ENCODE measurements at places on chromosomes 6 and 20. TPM values are rescaled to one million over a fixed set of nuclear protein-coding genes. Genes with fewer than 3 reads are reported as not detected.

GRCh38 chr6:15713325-15713724 lies 50.5 kb upstream of the DTNBP1 start:
- no peak for DNase-seq

CST2 gene
- total RNA-seq = not detected

GRCh38 chr20:483815-484644 lies 21.7 kb upstream of the TBC1D20 start:
- peak; percentile 73 for DNase-seq

DNA sequence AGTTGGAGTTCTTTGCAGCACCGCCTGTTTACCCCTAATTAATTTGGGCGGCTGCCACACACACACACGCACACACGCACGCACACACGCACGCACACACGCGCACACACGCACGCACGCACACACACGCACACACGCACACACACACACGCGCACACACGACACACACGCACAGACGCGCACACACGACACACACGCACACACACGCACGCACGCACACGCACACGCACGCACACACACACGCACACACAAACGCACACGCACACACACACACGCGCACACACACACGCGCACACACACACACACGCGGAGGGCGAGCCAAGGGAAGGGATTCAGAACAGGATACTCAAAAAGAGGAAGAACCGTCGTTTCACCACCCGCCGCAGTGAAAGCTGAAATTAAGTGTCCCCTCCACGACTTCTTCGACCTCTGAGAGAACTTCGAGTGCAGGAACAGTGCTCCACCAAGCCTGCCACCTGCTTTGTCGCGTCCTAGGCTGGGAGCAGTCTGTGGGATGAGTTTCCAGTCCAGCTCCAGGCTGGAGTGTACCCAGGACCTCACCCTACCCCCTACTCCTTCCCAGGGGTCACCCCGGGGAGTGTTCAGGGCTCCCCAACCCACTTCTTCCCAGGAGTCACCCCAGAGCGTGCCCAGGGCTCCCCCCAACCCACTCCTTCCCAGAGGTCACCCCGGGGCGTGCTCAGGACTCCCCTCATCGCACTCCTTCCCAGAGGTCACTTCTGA lies 1.1 kb downstream of the RNASET2 start:
- peak; percentile 15 for DNase-seq

DNA sequence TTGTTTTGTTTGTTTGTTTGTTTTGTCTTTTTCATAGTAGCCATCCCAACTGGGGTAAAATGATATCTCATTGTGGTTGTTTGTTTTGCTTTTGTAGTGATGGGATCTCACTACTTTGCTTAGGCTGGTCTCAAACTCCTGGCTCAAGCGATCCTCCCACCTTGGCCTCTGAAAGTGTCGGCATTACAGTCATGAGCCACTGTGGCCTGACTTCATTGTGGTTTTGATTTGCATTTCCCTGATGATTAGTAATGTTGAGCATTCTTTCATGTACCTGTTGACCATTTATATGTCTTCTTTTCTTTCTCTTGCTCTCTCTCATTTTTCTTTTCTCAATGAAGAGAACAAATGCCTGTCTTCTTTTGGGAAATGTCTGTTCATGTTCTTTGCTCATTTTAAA lies 30.8 kb upstream of the HLA-DOA start:
- DNase-seq = peak; percentile 1

PTP4A1 gene
- total RNA-seq = 28.5 TPM

- peak; percentile 93 for DNase-seq
Measured at GRCh38 chr6:71489736-71490135, 201.1 kb downstream of the OGFRL1 start.

PRDM1 gene
- total RNA-seq = 2.4 TPM

- DNase-seq = no peak
Measured at GRCh38 chr6:9401960-9402359, 966.6 kb upstream of the SLC35B3 start.

- peak; percentile 79 for DNase-seq
Measured at GRCh38 chr6:78947529-78947928, 80.2 kb downstream of the IRAK1BP1 start.

- no peak for DNase-seq
Measured at GRCh38 chr20:59939052-59939878, 840 bp downstream of the PPP1R3D start.

GRCh38 chr6:155022721-155023120 lies 27.6 kb downstream of the TIAM2 start:
- DNase-seq = no peak

TFAP2D gene
- not detected for total RNA-seq

- no peak for DNase-seq
Measured at GRCh38 chr6:13492357-13492756, 5.0 kb upstream of the GFOD1 start.

CRIP3 gene
- total RNA-seq = not detected

GRCh38 chr6:170032197-170032596 lies 258.7 kb downstream of the DLL1 start:
- DNase-seq = no peak

GRCh38 chr6:142906945-142907470 lies 38.0 kb downstream of the HIVEP2 start:
- peak; percentile 67 for DNase-seq

- no peak for DNase-seq
Measured at GRCh38 chr20:35409542-35409941, 2.2 kb downstream of the UQCC1 start.

DNA sequence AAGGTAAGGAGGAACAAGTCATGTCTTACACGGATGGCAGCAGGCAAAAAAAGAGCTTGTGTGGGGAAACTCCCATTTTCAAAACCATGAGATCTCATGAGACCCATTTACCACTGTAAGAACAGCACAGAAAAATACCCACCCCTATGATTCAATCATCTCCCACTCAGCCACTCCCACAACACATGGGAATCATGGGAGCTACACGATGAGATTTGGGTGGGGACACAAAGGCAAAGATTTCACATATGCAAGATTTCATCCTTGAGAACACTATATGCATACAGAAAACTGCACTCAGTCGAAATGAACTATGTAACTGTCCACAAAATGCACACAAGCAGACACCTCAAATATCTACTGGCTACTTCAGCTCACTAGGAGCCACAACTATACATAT lies 480.6 kb upstream of the BTBD3 start:
- no peak for DNase-seq

GRCh38 chr6:36566418-36566905 lies 19.2 kb upstream of the STK38 start:
- DNase-seq = no peak

RAET1E gene
- 1.3 TPM for total RNA-seq

CEP57L1 gene
- total RNA-seq = 31.7 TPM

SNX9 gene
- 14.6 TPM for total RNA-seq

DNA sequence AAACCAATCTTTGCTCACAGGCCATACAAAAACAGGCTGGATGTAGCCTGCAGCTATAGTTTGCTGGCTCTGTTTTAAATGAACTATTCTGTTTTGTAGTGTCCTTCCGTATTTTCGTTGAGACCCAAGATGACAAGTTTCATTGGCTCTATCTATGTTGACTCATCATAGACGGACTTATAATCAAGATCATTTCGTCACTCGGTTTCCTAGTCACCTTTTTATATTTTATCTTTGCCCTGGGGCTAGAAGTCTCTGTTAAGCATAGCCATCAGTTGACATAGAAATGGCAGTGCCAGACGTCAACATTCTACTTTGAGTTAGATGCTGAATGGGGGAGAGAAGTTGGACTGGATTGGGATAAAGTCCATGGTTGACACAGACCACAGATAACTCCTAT lies 4.8 kb downstream of the PLEKHG1 start:
- no peak for DNase-seq

SYCP2L gene
- not detected for total RNA-seq

PDE7B gene
- total RNA-seq = 1.5 TPM

NMBR gene
- total RNA-seq = not detected

XKR7 gene
- total RNA-seq = under 0.01 TPM

- no peak for DNase-seq
Measured at GRCh38 chr6:139295901-139296300, 4.1 kb upstream of the TXLNB start.

SLC17A1 gene
- total RNA-seq = not detected

GRCh38 chr6:31582230-31582643 lies at the start of gene LTB:
Gene LTB (minus strand): TSS chr6:31582424. CDS start chr6:31582417, 7 bp downstream.
- no peak for DNase-seq

- DNase-seq = no peak
Measured at GRCh38 chr20:38779247-38780097, 26.0 kb upstream of the PPP1R16B start.

DNA sequence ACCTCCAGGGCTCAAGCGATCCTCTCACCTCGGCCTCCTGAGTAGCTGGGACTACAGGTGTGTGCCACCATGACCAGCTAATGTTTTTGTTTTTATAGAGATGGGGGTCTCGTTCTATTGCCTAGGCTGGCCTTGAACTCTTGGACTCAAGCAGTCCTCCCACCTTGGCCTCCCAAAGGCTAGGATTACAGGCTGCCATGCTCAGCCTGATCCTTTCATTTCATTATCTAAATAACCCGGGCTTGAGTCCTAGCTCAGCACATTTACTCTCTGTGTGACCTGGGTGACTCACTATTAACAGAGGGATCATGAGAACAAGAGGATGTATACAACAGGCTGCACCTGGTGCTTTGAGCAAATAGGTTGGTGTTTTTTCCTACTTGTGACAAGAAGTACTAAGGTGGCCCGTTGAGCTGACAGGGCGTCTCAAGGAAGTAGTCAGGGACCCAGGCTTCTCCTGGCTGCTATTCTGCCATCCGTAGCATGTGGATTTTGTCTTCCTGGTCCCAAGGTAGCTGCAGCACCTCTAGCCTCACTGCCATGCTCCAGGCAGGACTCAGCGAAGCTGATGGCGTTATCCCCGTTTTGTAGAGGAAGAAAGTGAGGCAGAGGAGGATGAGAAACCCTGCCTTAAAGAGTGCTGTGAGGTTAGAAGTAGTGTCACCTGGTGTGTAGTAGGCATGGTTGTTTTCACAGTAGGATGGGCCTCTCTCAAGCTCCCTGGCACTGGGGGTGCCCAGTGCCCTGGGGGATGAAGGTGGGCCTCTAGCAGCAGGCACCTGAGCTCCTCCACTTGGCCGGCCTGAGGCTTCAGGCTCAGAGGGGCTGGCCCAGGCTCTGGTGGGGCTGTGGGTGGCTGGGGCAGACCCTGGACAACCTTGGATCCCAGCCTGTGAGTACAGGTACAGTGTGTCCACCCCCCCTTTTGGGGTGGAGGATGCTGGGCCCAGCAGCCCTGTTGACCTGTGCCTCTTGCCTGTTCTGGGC lies 62.4 kb downstream of the ADNP start:
- no peak for DNase-seq

DNA sequence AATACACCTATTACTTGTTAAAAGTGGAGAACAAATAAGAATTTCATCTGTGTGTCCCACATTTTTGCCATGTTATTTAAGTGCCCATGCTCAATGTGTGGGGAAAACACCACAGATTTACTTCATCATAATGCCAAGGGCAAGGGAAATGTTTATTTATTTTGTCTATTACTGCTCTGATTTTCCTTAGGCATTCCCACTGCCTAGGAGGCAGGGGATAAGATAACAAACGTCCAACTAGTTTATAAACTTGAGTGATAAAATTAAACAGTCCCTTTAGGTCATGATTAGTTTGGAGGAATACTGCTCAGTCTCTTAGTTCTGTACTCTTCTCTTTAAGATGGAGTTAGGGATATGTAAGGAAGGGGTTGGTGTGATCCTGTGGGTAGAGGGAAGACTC lies 598.4 kb upstream of the MARCKS start:
- DNase-seq = no peak

DNA sequence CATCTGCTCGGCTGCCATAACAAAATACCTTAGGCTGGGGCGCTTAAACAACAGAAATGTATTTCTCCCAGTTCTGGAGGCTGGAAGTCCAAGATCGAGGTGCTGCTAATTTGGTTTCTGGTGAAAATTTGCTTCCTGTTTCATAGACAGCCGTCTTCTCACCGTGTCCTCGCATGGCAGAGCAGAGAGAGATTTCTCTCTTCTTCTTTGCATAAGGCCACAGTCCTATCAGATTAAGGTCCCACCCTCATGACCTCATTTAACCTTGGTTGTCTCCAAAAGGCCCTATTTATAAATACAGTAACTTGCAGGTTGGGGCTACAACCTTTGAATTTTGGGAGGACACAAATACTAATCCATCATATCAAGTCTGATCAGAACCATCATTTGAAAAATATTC lies 544.3 kb downstream of the KIF16B start:
- no peak for DNase-seq

FAM83C gene
- not detected for total RNA-seq

DNA sequence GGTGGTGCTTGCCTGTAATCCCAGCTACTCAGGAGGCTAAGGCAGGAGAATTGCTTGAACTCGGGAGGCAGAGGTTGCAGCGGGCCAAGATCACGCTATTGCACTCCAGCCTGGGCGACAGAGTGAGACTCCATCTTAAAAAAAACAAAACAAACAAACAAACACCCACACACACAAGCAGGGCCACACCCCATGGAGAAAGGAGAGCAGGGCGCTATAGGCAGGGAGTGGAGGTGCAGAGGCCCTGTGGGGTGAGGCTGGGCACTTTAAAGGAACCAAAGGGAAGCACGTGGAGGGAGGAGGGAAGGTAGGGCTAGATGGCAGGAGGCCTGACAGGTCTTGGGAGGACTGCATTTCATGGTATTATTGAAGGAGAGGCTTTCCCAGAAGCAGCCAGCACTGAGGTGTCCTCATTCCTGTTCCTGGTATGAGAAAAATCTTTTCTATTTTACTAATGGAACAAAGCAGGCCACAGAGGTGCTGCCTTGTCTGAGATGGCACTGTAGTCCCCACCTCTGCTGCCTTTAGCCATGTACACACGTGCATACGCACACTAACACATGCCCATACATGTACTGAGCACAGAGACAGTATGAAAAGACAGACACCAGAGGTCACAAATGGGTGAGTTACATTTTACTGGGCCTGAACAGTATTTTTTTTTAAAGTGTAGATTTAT lies 44.0 kb downstream of the BCAS4 start:
- no peak for DNase-seq

GRCh38 chr20:33654680-33655161 lies 7.4 kb upstream of the C20orf144 start:
- no peak for DNase-seq

DNA sequence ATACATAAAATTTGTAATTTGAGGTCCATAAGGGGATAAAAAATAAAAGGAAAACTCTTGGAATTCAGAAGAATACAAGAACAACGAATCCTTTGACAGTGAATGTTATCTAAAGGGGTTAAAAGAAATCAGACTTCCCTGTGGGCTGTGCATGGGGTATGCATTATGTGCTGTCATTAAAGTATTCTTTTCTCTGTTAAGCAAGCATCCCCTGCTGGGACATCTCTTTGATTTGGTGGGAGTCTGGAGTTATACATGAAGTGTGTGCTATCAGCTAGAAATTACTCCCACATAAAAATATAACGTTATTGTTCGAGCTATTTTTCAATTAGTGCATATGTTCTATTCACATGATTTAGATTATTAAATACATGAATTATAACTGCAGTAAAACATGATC lies 195.2 kb downstream of the CENPW start:
- DNase-seq = no peak

GRCh38 chr20:11217326-11218172 lies 543.8 kb upstream of the JAG1 start:
- no peak for DNase-seq

VNN1 gene
- total RNA-seq = 4.2 TPM

Measured in LHCN-M2 (cell line).